ENCODE measurements at places on chromosomes 5 and 9.
A peak's percentile ranks its signal among the peaks of the same experiment; 100 is the strongest.

- DNase-seq: no peak
These were observed 220.2 kb upstream of the DMRT1 start for GRCh38 chr9:621201-621855.

- DNase-seq: no peak
These were observed 2.8 kb downstream of the IL6ST start for GRCh38 chr5:55991768-55992486.

DNA sequence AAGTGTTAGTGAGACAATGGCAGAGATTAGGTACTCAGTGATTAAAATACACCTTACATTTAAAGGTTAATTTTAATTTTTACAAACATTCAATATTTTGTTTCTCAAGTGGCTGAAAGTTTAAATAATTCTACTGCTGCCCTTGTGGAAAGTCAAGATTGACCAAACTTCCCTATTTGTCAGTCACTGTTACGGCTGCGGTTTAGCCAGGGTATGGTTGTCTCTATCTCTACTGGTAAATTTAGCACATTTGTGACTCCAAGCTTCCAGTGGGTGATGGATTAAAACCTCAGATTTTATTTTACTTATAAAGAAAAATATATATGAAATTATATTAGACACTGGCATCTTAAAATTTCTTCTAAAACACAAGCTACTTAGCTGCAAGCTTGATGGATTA, 368.4 kb downstream of the CDH18 start:
- DNase-seq: no peak

GRCh38 chr5:129909225-129909624, 5.0 kb downstream of the CHSY3 start:
- no peak for DNase-seq

- DNase-seq: no peak
These were observed 49.4 kb downstream of the DRD1 start for GRCh38 chr5:175394601-175395000.

DNA sequence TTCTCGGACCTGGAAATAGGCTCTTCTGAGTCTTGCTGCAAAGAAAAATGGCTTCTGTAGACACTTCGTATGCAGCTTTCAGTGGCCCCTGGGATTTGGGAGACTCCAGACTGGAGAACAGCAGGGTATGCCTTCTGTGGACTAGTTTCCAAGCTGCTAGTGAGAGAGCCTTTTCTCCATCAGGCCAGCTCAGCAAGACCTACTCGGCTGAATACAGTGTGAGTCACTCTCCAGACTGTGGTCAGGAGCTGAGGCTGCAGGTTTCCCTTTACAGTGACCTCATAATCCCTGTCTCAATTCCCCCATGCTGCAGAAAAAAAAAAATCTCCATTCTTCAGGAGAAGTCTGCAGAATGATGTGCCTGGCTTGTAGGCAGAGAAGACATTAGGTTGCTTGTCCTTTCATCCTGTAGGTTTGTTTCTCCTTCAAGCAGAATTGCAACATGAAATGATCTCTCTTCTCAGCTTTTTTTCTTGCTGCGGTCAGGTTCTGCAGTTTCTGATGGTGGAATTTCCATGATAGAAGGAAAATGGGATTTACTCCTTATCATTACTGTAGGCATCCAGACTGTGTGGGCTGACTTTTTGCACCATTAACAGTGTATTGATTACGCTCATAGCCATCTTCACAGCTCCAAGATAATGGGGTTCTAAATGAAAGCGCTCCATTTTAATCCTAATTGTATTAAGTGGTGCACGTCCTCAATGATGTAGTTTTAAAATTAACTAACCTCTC, 78.3 kb upstream of the TNFSF8 start:
- peak; percentile 26 for DNase-seq

GRCh38 chr9:112028242-112029221, 131.9 kb downstream of the UGCG start:
- DNase-seq: no peak

GRCh38 chr5:73143716-73144115, 23.3 kb downstream of the TMEM171 start:
- DNase-seq: no peak

DNA sequence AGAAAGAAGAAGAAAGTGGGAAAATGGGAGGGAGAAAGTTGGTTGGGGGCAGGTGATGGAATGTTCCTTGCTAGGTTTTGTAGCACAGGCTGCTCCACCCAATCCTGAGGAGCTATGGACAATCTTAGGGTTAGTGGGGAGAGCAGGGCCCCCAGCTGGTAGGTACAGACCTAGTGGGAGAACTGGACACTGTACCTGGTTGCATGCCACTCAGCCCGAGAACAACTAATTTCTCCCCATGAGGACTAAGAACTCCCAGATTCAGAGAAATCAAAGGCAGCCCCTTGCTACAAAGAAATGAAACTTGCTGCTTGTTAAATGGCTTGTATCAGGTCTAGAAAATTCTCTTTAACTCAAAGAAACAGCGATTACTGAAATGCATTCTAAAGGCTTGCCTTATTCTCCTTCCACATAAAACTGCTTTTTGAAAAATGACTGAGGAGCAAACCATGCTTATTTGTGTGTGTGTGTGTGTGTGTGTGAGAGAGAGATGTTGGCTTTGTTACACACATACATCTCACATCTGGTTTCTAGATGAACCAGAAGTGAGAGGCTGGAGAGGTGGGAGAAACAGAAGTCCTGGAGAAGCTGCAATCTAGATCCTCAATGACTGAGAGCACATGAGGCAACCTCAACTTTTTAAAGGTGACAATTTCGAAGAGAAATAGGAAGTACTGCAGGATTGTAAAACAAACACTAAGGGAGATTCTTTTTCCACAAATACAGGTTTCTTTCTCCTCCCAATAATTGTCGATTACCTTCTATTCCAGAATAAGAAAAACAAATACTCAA, 28.9 kb downstream of the FYB1 start:
- DNase-seq: no peak

DNA sequence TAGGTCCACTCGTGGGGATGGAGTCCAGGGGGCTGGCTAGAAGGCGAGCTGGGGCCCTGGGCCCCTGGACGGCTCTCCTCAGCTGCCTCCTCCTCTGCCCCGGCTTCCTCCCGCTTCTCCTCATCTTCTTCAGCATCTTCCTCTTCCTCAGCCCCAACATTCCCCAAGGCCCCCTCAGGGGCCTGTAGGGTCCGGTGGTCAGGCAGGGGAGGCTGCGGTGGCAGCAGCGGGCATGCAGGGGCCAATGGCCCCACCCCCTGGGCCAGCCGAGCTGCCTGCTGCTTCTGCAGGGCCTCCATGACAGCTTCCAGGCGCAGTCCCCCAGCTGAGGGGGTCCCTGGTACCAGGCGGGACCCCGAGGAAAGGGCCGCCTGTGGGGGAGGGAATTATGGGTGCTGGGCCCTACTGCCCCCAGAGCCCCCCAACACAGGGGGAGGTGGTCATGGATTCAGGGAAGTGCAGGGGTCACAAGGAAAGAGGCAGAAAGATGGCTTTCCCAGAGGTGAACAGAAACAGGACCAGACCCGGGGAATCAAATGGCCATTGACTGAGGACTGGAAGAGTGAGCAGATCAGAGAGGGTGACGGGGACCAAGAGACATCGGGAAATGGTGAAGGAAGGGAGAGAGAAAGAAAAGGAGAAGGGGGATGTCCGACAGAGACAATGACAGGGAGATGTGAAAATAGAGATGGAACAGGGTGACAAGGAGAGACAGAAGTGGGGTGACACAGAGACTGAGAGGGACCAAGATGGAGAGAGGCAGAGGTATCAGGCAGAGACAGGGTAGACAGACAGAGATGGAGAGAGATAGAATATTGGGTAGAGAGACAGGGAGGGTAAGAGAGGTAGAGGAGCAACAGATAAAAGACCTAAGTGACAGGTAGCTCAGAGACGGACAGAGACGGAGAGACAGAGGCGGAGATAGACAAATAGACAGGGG, 880 bp downstream of the ARID3C start:
- no peak for DNase-seq

- no peak for DNase-seq
These were observed 21.8 kb downstream of the SLC35D2 start for GRCh38 chr9:96361668-96362067.
